ENCODE measurements at places on chromosomes 1 and 21.

GRCh38 chr1:101136739-101137138, 100.1 kb upstream of the S1PR1 start:
- DNase-seq: no peak

DNA sequence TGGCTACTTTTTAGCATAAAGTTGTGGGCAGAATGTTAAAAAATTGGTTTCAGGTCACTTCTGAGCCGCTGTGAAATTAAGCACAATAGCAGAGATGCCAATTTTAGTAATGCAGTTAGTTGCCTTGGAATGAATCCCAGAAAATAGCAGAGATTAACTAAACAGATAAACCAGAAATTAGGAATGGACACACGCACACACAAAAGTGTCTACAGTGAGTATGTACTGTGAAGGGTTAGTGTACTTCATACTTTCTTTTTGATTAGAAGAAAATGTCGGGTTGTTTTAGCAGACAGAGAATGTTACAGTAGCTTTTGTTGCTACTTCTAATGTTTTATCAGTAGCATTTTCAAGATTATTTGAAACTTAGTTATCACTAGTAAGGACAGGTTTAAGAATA, 106.7 kb downstream of the LEPR start:
- no peak for DNase-seq

GRCh38 chr21:28298251-28298672, 694.4 kb downstream of the LTN1 start:
- no peak for DNase-seq

DNA sequence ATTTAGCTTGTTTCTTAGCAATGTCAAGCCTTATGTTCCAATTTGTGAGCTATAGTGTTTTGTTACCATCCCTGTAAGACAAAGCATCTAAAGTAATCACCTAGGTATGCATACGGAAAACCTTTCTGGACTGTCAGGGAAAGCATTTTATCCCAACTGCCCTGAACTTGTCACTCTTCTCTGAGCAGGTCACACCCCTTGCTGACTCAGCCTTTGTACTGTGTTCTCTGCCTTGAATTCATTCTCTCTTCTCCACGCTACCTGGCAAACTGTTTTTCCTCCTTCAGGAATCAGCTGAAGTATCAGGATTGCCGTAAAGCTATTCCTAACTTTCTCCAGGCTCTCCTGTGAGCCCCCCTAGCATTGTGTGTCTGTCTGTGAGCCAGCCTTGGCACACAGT, 54.2 kb downstream of the PBX1 start:
- no peak for DNase-seq

- DNase-seq: no peak
Measured at GRCh38 chr1:173347282-173347818, 129.8 kb upstream of the PRDX6 start.
